Kidney (tissue), 22 donors: ENCODE measurements at places on chromosomes 5 and 9. TPM values are rescaled to one million over a fixed set of nuclear protein-coding genes. Genes with fewer than 3 reads are reported as not detected.

- DNase-seq, result no peak
These were observed 60.3 kb downstream of the STX17 start for GRCh38 chr9:99966716-99967115.

DNA sequence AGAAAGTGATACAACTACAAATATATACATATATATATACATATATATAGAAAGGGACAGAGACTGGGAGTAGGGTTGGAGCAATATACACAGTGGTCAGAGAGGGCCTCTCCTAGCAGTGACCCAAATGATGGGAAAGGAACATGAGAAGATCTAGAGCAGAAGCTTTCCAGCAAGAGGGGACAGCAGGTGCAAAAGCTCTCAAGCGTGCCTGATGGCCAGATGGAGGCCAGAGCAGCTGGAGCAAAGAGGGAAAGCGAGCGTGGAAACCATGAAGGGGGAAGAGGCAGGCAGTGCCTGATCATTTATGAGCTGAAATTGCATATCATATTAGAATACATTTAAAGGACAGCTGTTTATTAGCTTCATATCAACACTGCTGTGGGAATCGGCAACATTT, 7.6 kb upstream of the GRPEL2 start:
- no peak for DNase-seq

DNA sequence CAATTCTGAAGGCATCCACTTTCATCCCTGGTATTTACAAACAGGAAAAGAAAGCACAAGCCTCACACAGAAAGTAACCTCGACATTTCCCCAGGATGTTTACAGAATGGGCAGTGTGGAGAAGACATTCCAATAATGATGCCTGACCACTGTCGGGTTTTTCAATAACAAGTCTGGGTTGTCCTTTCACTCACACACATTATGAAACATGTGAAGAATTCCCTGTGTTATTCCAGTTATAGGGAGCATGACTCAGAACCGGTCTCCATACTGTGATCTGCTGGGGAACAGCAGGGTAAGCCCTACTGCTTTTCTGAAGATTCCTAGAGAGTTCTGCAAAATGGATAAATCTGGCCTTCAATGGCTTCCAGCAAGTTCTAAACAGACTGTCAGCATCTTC, 155.3 kb downstream of the ADAMTS12 start:
- DNase-seq, result no peak

GRCh38 chr9:663541-663940, 178.0 kb upstream of the DMRT1 start:
- DNase-seq, result no peak

- DNase-seq, result no peak
These were observed 130.3 kb upstream of the MTAP start for GRCh38 chr9:21672140-21672539.

DNA sequence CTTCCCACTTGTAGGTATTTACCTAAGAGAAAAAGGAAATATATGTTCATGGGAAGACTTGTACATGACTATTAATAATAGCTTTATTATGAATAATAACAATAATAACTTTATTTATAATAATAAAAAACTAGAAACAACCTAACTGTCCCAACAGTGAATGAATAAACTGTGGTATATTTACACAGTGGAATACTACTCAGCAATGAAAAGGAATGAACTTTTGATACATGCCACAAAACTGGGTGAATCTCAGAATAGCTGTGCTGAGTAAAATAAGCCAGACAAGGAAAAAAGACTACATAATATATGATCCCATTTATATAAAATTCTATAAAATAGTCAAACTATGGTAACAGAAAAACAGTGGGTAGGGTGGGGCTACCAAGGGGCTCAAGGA, 88.7 kb downstream of the SCAMP1 start:
- no peak for DNase-seq

The AMACR gene
- polyA plus RNA-seq, result 155 TPM

DNA sequence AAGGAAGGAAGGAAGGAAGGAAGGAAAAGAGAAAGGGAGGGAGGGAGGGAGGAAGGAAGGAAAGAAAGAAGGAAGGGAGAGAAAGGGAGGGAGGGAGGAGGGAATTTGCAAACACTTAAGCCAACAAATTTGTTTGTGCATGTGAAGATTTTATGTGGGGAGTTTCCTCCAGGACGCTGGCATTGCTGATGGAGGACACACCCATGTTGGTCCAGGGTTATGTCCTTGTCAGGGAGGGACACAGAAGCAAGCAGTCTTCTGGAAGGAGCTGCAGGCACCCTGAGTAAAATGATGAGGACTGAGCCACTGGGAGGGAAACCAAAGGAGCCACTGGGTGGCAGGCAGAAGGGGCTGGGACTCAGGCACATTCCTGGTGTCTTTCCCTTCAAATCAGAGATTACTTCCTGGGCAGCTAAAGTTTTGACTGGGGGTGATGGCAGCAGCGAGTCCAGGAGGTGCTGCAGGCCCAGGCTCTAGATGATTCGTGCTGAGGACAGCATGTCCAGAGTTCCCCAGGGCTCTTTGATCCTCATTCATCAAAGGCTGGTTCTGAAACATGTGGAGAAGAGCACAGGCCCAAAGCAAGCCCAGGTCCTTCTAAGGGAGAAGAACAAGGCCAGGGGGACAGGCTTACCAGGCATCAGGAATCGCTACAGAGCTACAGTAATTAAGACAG, 109.2 kb downstream of the PAX5 start:
- no peak for DNase-seq

- no peak for DNase-seq
These were observed 136.5 kb downstream of the KIF4B start for GRCh38 chr5:155150012-155150411.

DNA sequence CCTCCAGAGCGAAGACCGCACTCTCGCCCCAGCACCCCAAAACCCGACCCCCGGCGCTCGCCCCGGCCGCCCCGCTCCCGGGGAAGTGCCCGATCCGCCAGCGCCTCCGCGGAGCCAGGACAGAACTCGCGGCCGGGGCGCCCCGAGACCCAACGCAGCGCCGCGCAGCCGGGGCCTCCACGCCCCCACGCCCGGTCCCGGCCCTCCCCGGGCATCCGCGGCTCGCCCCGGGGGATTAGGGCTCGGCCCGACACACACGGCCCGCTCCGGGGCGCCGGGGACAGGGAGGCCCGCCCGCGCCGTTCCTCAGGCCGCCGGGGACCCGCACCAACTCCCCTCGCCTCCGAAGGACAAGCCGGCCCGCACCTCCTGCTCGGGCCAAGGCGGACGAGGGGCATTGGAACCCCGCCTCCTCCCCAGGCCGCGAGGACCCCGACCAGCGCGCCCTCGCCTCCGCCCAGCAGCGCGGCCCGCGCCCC, 544 bp downstream of the FNBP1 start:
- DNase-seq, result no peak

- DNase-seq, result peak; percentile 33
These were observed 42.0 kb downstream of the PIP5K1B start for GRCh38 chr9:68747043-68747533.

DNA sequence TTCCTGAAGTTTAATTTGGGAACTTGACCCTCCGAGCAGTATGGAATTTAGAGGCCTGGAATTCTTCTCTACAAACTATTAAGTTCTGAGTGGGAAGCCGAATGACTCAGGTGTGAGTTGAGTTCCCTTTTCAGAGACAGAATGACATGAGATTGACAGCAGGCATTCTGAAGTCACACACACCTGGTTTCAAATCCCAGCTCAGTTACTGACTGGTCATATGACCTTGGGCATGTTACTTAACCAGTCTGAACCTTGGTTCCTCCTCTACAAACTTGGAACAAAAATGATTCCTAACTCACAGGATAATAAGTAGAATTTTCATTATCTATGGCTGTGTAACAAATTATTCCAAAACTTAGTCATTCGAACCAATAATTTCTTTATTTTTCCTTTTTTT, 45.5 kb upstream of the GPBP1 start:
- DNase-seq, result no peak

DNA sequence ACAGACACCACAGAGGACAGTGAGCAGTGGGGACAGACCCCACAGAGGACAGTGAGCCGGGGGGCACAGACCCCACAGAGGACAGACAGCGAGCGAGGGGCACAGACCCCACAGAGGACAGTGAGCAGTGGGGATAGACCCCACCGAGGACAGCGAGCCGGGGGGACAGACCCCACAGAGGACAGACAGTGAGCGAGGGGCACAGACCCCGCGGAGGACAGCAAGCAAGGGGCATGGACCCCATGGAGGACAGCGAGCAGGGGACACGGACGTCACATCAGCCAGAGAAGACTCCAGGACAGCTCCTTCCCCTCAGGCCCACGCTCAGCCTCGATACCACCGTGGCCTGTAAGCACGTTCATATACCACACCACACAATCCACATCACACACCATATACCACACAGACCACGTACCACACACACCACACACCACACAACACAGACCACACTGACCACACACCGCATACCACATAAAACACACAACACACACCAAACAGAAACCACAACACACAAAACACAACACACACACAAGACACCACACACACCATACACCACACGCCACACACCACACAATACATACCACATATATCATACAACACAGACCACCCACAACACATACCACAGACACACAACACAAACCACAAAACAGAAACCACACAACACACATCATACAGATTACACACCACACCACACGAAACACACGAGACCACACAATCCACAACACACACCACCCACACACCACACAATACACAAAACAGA, 5.2 kb upstream of the ZDHHC11 start:
- DNase-seq, result no peak

DNA sequence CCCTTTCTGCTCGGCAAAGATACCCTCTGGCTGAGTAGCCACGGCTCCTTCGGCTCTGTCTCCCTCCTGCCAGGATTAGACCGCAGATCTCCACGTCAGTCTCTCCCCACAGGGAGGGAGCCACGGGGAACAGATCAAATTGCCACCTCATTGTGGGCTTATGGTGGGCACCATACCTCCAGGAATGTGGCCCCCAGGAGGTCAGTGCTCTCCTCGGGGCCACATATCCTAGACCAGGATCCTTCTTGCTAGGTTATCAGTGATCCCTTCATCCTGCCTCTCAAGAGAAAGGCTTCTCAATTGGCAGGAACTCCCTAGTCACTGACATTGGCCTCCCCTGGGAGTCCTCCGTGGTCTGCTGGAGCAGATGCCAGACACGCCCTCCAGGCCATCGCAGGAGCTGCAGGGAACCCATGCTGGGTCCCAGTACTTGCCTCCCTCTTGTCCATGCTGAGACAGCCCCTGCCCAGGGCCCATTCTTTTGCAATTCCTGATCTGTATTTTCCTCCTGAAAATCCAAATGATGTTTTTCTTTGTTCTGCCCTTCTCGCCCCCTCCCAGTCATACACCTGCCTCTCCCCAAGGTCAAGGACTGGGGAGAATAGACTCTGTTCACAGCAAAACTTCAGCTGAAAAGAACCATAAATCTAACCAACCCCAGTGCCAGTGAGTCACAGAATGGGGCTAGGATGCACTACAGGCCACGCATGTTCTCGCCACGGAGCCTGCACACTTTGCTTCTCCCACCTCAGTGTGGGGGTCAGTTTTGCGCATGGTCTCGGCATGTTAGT, 31.6 kb upstream of the ENHO start:
- peak; percentile 59 for DNase-seq

- no peak for DNase-seq
These were observed at the start of gene CARD6 for GRCh38 chr5:40841068-40841805. Gene CARD6 (plus strand): TSS chr5:40841367. CDS start chr5:40841383, 16 bp downstream.

GRCh38 chr5:114055318-114056184, 306.3 kb upstream of the KCNN2 start:
- DNase-seq, result peak; percentile 72
